Naive B cell (primary cell): ENCODE measurements at places on chromosomes 4 and X.

DNA sequence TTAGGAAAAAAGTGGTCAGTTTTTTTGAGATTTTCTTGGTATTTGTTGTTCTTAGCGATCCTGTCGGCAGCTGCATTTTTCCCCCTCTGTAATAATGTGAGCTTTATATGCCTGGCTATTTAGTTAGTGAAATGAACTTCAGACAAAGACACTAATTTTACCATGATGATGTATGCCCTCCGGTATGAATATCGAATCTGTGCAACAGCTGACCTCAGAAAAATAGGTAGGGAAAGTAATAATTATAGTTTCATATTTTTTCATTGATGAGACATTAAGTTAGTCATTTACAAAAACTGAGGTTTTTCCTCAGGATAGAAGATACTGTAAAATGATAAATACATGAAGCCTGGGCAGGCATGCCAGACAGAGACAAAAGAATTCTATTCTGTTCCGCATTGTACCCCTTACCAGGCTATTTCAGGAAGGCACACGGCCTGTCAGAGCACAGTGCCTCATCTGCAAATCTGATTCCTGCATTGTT lies 155.8 kb downstream of the SHROOM3 start:
- DNase-seq, result no peak

GRCh38 chrX:38682095-38682494 lies 119.2 kb upstream of the MID1IP1 start:
- no peak for DNase-seq

DNA sequence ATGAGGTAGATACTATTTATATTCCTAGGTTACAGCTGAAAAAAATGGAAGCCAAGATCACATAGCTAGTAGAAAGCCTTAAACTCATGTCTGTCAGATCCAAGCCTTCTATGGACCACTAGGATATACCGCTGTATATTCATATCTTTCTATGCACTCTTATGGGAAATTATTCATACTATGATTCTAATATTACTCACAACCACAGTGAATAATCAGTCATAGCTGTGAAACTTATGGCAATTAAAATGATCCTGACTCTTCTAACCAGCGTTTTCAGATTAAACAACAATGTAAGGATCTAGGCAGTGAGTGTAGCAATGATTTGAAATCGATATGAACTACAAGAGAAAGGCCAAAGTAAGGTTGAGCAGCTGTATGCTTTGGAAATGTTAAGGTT lies 111.0 kb downstream of the RASGEF1B start:
- DNase-seq, result no peak

- no peak for DNase-seq
These were observed 140.6 kb upstream of the ARX start for GRCh38 chrX:25156323-25156722.

- DNase-seq, result peak; percentile 54
These were observed 25.0 kb upstream of the BCORL1 start for GRCh38 chrX:129957241-129958082.
